ENCODE measurements at places on chromosomes 13 and 19. TPM values are rescaled to one million over a fixed set of nuclear protein-coding genes. Genes with fewer than 3 reads are reported as not detected.

ZNF564 gene
- total RNA-seq, result 21.0 TPM

POGLUT2 gene
- 0.18 TPM for total RNA-seq

KCNC3 gene
- total RNA-seq, result 4.3 TPM

GJB6 gene
- total RNA-seq, result 1.1 TPM

FIZ1 gene
- 27.7 TPM for total RNA-seq

FCER2 gene
- 1.5 TPM for total RNA-seq

NCAN gene
- total RNA-seq, result not detected

ZNF776 gene
- 26.9 TPM for total RNA-seq

FFAR3 gene
- not detected for total RNA-seq

LAIR2 gene
- 1.3 TPM for total RNA-seq

CCL25 gene
- total RNA-seq, result not detected

ZNF442 gene
- total RNA-seq, result 2.4 TPM

R3HDM4 gene
- 252 TPM for total RNA-seq

BBC3 gene
- 48.6 TPM for total RNA-seq

CCDC70 gene
- total RNA-seq, result not detected

PCP2 gene
- 6.4 TPM for total RNA-seq

ICAM4 gene
- total RNA-seq, result 0.51 TPM

C1QTNF9 gene
- not detected for total RNA-seq

GCDH gene
- total RNA-seq, result 67.3 TPM

TRAPPC6A gene
- total RNA-seq, result 53.9 TPM

CYP2F1 gene
- not detected for total RNA-seq

OR7A5 gene
- total RNA-seq, result not detected

FAM124A gene
- total RNA-seq, result not detected

RPL28 gene
- total RNA-seq, result 4,416 TPM

PCDH17 gene
- total RNA-seq, result not detected

PTGIR gene
- total RNA-seq, result 1.2 TPM

PTPRS gene
- 4.1 TPM for total RNA-seq

ZNF554 gene
- 9.0 TPM for total RNA-seq

RNF17 gene
- not detected for total RNA-seq
